Hematopoietic multipotent progenitor cell treated with erythropoietin and hydrocortisone succinate and interleukin-3 and kit ligand, for 8 days (in vitro differentiated cells): ENCODE measurements at places on chromosomes 5 and 9.

GRCh38 chr5:149256451-149256850 is 15.2 kb upstream of the AFAP1L1 start:
- no peak for DNase-seq

DNA sequence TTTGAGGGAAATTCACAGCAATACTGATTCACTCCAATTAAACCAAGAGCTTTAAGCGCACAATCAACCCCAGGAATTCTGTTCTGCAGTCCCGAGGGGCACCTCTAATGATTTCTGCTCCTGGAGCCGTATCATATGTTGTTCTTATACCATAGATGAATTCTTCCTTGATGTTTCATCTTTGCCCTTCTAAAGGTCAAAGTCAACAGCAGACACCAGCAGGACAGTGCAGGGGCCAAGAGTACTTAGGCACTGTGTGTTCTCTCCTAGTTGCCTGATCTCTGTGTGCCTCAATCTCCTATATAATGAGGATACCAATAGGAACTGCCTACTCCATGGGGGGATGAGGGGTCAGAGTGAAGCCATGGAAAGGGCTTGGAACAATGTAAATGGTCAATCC is 16.5 kb downstream of the EPB41L4B start:
- DNase-seq: no peak

- no peak for DNase-seq
These were observed 217.5 kb upstream of the NMUR2 start for GRCh38 chr5:152622628-152623027.

DNA sequence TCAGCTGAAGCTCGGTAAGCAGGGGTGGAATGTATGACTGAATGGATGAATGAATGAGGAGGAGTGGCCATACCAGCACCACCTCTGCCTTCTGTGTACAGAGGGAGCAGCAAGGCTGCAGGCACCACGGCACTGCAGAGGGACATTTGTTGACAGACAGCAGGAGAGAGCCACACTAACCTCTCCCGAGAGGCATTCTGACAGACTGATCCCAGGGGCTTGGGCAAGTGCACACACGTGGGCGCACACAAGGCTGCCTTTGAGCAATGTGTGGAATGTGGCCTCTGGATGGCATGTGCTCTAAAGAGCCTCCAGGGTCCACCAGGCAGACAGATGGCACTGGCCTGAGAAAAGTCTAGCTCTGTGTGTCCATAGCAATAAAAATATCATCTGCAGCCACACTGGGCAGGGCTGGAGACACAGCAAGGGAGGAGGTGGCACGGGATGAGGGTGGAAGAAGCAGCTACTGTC is 111.8 kb downstream of the ACTL7B start:
- DNase-seq: no peak

- peak; percentile 53 for DNase-seq
These were observed at the start of gene SLC12A7 for GRCh38 chr5:1111727-1112289. TSS of gene SLC12A7 (minus strand) at chr5:1112063. CDS start at chr5:1111991, 72 bp downstream.

DNA sequence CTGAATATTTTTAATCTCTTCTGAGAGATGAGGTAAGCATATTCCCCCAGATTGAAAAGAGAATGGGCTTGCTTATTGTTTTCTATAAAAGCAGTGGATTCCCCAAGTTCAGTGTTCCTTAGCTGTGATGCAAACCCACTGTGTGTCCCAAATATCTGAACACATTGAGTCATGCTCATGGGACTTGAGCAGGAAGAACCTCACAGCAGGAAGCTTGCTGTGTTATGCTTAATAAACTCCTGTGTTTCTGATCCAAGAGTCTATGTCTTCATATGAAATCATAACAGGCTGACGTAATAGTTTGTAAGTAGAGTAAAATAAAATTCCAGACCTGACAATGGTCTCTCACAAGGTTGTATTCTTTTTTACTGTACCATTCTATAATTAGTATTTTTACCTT is 24.8 kb upstream of the LOX start:
- no peak for DNase-seq

GRCh38 chr5:65113771-65114170 is 345.0 kb downstream of the CWC27 start:
- no peak for DNase-seq

GRCh38 chr5:126810596-126811380 is 33.9 kb downstream of the LMNB1 start:
- peak; percentile 63 for DNase-seq

DNA sequence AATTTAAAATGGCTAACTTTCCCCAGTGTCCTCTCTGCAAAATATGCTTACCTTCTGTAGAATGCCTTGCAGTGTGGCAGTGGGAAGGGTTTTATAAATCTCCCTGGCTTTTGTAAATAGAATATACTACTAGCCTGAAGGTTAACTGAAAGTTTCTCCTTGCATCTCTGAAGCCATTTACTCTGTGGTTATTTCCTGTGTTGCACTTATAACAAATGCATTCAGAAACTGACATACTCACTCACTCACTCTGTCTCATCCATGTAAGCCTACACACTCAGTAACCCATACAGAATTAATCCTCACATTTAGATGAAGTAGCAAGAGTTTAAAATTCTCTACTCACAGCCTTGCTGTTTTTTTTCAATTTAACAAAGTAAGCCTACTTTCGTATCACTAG is 87.1 kb upstream of the SH3GL2 start:
- DNase-seq: no peak

GRCh38 chr9:133589454-133590227 is 19.5 kb downstream of the FAM163B start:
- DNase-seq: peak; percentile 31

- no peak for DNase-seq
These were observed 19.1 kb downstream of the FGD3 start for GRCh38 chr9:92966518-92966800.

DNA sequence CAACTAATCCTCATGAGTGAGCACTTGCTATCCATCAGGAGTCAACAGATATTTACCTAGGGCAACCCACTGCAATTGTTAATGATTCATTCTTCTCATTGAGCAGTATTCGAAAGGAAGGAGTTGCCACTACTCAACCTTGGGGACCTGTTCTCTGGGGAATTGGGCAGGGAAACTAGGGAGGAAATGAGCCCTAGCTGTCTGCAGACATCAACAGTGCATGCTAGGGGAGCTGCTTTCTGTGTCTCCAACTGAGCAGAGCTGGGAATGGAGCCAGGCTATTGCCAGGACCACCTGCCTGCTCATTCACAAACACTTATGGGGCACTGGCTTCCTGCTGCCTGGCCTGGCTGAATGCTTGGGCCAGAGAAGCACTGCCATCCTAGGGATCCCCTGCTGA is 183.4 kb downstream of the TMEM38B start:
- DNase-seq: no peak

- DNase-seq: peak; percentile 91
These were observed at the start of gene CLINT1 for GRCh38 chr5:157858527-157859226. TSS of gene CLINT1 (minus strand) at chr5:157859145. CDS start at chr5:157858970, 175 bp downstream.

DNA sequence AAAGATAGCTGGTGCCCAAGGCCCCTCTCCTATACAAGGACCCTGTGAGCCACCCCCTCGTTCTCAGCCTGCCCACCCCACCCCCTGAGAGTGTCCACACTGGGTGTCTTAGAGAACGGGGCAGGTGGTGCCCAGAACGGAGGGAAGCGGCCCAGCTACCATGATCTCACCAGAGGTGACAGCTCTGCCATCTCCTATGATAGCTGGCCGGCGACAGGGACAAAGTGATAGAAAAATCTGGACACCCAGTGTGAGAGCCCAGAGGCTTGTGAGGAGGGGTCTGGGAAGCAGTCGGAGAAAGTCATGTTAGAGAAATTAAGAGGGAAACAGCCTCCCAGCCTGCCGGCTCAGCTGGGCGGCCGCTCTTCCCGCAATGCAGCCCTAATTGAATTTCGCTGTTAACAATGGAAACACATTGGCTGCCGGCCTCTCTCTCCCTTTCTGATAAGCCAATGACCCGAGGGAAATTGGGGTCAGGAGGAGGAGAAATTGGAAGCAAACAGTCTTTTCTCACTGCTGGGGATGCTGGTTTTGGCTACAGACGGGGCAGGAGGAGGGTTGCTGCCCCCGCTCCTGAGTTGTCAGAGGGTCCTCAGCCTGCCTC is 32.3 kb downstream of the HK3 start:
- no peak for DNase-seq

DNA sequence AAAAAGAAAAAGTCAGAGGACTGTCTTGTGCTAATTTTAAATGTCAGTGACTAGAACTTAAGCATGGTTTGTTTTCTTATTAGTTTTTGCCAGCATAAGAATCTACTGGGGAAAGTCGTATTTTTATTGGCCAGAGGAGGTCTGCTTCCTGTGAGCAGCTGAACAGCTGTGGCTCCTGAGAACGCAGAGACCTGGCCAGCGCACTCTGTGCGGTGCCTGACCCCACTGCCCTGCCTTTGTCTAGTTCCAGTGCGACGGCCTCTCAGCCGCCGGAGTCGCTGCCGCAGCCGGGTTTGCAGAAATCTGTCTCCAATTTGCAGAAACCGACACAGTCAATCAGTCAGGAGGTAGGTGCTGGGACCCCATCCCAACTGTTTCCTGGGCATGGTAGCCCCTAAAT is 42.5 kb downstream of the PRRC2B start:
- no peak for DNase-seq

DNA sequence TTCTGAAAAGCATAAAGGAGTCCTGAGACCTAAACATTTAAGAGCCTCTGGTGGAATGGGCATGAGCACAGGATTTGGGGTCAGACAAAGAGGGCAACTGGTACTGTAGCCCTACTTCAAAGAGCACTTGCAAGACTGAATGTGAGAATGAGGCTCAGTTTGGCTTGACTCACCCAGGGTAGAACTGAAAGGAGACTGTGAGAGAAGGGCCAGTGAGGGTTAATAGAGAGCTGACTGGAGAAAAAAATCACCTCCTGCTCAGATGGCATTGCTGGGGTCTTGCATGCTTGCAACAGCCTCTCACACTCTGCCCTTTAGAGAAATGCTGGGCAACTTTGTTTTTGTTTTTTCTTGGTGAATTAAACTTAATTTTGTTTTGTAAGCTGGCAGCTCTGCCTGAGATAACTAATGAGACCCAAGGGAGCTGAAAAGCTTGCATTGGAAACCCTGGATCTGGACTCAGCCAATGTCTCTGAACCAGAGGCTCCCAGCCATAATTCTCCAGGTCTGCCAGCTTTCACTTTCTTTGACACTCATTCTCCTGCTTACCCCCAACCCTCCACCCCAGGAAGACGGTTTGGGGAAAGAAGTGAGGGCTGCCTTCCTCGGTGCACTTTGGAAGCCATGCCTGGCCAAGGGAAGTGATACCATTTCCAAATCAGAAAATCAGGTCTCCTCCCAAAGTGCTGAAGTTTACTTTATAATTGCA is 161.1 kb upstream of the PANK3 start:
- no peak for DNase-seq

DNA sequence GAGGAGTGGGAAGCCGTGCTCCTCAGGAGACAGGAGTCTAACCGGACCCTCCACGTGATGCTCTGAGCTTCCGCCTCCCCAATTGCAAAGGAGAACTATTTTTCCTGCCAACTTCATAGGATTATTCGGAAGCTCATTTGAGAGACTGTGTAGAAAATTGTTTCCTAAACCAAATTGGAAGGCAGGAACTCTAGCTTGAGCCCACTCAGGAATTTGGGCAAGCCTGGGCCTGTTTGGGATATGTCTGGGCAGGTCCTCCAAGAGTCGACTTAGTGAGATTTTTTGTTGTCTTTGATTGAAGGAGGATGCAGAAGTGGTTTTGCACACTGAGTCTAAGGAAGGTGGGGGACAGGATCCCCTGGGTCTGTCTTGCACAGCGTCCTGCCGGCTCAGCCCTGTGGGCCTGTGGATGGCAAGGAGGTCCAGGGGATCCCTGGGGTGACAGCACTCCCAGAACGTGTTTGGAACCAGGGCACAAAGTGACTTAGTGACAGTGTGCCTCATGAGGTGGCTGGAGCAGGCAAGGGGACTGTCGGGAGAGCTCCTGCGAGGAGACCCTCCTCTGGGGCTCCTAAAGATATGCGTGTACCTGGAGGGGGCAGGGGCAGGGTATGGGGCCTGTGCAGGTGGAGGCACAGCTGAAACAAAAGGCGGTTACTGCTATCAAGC is 283.3 kb downstream of the NSG2 start:
- no peak for DNase-seq

GRCh38 chr9:121328876-121329681 is 41.0 kb downstream of the STOM start:
- DNase-seq: no peak

DNA sequence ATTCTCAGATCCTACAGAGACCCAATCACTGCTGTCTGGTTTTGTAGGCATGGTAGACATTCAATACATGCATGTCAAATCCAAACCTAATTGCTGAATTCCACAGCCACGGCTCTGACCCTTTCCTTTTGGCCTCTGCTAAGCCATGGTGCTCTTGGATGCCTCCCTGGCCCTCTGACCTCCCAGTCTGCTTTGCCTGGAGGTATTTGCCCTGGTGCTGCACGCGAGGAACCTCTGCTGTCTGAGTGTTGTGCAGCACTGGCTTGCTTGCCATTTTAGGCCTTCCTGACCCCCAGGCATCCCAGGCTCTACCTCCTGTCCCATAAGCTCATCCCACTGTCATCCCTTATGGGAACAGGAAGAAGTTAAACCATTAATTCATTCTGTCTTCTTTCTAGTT is 60.9 kb downstream of the DOCK2 start:
- DNase-seq: no peak

GRCh38 chr5:134551901-134552300 is 26.4 kb downstream of the JADE2 start:
- DNase-seq: no peak

GRCh38 chr9:137270929-137271695 is 6.4 kb upstream of the TOR4A start:
- DNase-seq: no peak

GRCh38 chr5:153585622-153586277 is 95.3 kb downstream of the GRIA1 start:
- no peak for DNase-seq

GRCh38 chr5:77707791-77708190 is 68.3 kb downstream of the TBCA start:
- DNase-seq: no peak
